ENCODE measurements at places on chromosomes 2 and 18.

DNA sequence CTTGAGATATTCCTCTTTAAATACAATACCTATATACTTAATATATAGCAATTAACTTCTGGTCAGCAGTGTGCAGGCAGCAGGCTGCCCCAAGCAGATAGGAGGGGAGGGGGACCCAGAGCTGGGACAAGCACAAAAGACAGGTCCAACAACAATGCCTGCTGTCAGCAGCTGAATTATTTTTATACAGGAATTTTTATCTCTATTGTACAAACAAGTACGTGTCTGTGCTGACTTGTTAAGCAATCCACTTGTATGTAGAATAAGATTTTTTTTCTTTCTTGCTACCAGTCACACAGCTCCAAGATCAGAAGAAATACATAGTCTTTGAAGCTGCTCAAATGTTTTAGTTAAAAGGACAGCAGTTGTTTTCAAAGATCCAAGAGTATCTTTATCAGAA is 16.7 kb downstream of the BCL11A start:
- DNase-seq, result no peak

DNA sequence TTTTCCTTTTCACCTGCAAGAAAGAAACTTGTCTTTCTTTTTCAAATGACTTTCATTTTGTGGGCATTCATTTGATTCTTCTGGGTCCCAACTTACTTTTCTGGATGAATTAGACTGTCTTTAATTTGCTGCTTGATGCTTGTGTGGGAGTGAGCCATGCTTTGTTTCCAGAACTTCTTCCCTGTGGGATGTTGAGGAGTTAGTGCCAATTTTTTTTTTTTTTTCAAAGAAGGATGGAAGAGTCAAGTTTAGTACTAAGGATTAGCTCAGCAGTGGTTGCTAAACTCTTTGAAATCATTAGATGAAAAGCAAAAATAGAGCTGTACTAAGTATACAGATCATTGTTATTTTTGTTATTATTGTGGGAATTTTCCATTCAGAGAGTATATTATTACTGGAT is 17.2 kb upstream of the KCTD1 start:
- no peak for DNase-seq

DNA sequence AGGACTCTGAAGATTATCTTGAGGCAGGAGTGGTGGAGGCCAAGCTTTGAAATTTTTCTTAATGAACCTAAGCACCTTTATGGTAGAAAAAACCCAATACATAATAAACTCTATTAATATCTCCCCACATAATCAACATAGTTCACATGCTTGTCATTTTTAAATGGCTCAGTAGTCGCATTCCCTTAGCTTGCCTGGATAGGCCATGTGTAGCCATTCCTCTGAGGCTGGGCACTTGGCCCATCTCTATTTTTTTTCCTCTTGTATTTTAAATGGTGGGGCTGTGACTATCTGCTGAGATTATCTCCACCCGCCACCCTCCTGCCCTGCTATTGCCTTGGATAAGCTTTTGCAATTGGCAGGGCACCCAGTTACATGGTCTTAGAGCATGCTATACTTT is 143.1 kb downstream of the FHOD3 start:
- no peak for DNase-seq

- DNase-seq, result no peak
Observed at GRCh38 chr18:57202881-57203280, 56.0 kb downstream of the BOD1L2 start.

DNA sequence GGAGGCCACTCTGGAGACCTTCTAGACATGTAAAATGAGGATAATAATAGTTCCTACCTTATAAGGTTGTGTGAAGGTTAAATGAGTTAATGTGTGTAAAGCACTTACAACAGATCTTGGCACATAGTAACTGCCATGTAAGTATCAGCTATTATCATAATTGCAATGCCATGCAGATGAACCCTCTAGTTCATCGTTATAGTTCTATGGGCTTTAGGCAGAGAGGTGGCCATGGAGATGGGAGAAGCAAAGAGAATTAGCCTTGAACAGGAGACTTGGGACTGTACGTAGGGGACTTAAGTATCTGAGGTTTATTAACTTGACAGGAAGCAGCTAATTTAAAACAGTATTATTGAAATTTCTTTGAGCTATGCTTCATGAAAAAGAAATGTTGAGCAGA is 151.8 kb downstream of the PIK3C3 start:
- DNase-seq, result no peak

All from natural killer cell (primary cell).